ENCODE measurements at places on chromosomes 11 and 22.

DNA sequence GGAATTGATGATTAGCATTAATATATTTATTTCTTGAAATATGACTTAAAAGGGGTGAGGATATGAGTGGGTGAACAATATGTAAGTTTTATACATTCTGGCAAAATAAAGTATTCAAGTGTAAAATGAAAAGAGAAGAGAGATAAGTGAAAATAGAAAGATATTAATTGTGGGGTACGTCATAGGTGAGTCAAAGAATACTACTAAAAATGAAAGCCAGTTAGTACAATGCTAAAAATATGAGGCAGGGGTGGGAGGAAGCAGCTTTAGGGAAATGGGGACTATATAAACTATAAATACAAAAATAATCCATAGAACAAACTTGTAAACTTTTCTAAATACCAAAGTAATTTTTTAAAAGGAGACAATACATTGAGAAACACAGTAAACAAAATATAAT is 661.4 kb downstream of the CNTN5 start:
- DNase-seq, result no peak

- no peak for DNase-seq
Measured at GRCh38 chr11:3016861-3017260, 24.7 kb upstream of the NAP1L4 start.

DNA sequence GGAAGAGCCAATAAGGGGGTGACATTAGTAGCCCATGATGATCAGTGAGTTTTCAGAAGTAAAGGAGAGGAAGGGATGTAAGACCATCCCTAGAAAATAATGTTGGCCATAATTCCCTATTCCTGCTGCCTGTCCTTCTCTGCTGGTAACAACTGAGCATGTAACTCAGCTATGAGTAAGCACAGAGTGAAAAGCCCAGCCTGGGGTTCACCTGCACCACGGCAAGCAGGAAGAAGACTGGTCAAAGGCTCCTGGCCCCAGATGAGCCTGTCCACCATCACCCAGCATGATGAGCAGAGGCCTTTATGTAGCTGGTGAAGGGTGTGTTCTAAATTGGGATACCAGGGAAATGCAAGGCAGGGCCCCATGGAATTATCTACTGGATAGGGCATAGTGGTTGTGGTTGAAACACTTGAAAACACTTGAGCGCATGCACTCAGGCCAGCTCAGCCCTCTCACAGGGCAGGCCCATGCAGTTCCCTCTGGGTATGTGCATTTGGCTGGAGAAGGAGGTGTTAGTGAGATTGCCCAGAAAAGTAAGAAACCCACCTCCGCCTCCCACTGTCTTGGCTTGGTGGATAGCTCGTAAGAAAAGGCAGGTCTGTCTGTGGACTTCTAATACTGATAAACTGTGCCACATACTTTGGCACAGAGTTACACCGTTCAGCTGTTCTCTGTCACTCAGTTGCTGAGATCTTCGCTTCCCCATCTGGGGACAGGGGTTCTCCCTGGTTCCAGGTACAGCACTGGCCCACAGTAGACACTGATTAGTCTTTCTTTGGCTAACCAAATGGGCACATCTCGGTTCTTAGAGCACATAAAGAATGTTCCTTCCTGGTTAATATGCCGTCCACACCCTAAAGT is 86.8 kb downstream of the AMOTL1 start:
- DNase-seq, result no peak

DNA sequence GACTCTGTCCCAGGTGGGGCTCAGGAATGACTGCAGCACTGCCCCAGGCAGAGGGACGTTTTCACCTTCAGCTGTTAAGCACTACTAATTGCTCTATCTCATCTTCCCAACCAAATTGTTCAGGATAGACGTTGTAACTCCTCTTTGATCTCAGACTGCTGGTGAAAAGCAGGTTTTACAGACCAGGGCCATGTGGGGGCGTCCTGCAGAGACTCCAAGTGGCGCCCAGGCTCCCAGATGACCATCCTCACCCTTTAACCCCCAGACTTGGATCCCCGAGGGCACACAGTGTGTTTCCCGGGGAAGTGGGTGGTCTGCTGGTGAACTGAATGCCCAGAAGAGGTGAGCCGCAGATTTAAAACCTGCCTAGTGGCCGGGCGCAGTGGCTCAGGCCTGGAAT is 23.9 kb downstream of the FADD start:
- no peak for DNase-seq

DNA sequence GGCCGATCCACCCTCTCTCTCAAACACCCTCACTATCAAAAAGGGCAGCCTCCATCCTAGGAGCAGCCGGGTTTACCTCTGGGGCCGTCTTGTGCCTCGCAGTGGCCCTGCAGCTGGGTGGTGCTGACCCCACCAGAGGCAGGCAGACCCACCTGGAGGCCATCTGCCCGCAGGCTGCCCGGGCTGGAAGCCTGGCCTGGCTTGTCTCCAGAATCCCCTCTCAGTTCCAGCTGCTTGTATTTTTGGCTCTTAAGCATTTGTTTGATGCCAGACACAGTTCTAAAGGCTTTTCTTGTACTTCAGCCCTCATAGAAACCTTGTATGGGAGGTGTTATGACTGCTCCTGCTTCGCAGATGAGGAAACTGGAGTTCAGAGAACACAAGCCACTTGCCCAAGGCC is 4.2 kb upstream of the NFAM1 start:
- DNase-seq, result no peak

- no peak for DNase-seq
Measured at GRCh38 chr11:121741761-121742361, 289.1 kb upstream of the SORL1-AS1 start.

GRCh38 chr11:117678658-117679406 is 118.2 kb downstream of the DSCAML1 start:
- DNase-seq, result no peak

- DNase-seq, result no peak
Measured at GRCh38 chr11:38842991-38843390, 2245.0 kb upstream of the RAG2 start.

- DNase-seq, result no peak
Measured at GRCh38 chr11:132913886-132914285, 618.4 kb downstream of the OPCML start.

DNA sequence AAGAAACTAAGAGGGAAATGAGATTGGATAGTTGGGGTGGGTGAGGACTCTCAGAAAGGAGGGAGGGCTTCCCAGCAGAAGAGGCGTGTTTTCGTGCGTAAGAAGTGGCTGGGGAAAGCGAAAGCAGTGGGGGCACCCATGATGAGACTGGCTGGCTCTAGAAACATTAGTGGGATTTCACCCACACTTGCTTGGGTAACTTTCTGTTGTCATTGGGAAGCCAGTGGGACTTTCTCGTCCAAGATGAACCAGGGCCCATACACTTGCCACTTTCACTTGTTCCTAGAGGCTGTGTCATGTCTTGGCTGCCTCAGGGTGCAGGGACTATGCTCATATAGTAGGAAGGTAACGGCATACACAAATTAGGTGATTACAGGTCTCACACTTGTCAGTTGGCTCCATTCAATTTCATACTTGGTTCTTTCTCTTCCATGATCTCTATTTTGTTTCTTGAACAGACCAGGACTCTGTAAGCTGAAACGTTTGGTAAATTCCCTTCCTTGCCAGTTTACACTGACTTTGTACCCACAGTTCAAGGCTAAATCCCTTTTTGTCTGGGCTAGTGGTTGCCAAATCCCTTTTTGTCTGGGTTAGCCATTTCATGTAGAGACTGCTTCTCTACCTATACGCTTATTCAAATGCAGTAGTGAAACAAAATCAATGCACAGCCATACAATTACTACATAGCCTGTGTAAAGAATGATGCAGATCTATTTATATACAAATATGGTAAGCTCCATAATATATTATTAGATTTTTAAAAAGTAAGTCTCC is 42.0 kb upstream of the CXCR5 start:
- DNase-seq, result no peak

DNA sequence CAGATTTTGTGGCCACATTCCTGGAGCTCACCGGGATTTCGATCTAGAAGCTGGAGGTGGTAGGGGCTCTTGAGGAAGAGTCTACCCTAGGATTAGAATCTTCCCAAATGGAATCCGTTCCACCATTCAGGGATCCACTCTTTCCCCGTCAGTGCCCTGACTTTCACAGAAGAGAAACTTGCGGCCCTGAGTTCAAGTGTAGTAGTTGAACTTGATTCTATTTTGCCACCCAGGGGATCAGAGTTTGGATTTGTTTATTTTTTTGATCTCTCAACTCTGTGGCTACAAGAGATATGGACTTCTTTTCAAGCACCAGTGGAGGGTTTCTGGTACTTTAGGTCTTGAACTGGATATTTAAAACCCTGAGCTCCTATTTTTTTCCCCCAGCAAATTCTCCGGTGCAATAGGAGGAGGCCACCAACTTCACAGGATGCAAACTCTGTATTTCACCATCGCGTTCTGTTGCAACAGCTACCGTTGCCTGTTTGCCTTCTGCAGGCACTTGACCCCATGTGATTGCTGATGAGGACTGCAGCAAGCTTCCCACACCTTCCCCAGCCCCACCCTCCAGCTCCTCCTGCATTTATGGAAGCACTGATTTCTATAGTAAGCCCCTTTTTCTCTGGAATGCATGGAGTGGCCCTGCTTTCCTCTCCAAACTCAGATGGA is 14.8 kb upstream of the MRGPRF start:
- no peak for DNase-seq

- DNase-seq, result no peak
Measured at GRCh38 chr11:124970925-124971324, 16.9 kb downstream of the CCDC15 start.

GRCh38 chr11:11989774-11990744 is 18.4 kb downstream of the DKK3 start:
- no peak for DNase-seq

DNA sequence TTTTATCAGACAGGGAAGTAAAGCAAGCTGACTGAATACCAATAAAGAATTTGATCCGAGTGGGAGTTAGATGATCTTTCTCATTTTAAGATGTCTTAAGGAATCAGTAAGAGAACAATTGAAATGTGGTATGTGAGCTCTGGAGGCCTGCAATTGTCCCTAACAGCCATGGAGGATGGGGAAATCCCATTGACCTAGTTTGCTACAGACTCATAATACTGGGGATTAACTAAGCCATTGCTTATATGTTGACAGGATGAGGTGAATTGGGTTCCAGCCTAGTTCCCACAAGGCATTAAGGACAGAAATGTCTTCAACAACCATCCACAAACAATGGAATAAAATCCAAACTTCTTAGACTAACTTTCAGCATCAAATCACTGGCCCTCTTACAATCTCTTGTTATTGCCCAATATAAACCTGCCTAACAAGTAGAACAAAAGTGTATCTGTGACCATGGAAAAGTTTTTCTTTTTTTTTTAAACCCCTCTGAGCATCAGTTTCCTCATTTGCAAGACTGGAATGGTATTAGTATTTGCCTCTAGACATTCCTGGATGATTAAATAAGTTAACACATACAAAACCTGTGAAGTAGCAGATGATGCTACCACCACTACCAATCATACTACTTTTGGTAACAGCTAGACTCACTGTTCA is 773.2 kb downstream of the DLG2 start:
- DNase-seq, result no peak

DNA sequence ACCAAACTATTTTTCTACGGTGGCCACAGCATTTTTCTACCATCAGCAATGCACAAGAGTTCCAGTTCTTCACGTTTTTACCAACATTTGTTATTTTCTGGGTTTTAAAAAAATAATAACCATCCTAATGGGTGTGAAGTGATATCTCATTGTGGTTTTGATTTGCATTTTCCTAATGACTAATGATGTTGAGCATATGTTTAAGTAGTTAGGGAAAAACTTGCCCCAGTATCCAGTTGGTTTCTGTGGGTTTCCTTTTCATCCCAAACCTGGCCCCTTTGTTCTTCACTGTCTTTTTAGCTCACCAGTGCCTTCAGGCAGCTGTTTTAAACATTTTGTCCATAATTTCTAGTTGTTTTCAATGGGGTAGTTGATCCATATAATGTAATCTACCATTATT is 14.7 kb upstream of the PTS start:
- no peak for DNase-seq

DNA sequence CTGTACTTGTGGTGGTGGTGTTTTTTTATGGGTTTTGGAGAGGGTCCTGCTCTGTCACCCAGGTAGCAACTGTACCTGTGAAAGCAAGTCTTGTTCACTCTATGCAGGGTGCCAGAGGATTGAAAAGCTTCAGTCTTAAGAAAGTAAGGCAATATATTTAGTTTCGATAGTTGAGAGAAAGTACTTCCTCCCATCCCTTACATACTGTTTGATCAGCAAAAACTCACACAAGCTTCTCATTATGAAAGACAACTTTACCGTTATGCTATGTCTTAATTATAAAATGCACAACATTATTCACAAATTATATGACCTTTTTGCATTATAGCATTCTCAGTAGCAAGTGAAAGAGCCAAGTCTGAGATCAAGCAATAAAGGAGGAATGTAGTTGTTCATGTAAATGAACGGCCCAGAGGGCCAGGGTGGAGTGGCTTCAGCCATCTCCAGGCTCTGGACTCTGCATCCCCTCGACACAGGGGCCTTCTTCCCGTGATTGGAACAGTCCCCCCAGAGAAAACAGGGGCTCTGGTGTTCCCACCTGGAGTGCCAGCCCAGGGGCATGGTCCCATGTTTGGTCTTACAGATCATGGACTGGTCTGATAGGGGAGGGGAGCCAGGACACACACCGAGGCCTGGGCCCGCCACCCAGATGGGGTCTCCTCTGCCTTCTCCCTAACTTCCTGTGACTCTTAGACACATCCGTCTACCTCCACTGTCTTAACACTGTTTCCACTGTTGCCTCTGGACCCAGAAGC is 38.7 kb upstream of the CTTN start:
- no peak for DNase-seq

- DNase-seq, result no peak
Measured at GRCh38 chr11:89405629-89406028, 85.5 kb downstream of the NOX4 start.

DNA sequence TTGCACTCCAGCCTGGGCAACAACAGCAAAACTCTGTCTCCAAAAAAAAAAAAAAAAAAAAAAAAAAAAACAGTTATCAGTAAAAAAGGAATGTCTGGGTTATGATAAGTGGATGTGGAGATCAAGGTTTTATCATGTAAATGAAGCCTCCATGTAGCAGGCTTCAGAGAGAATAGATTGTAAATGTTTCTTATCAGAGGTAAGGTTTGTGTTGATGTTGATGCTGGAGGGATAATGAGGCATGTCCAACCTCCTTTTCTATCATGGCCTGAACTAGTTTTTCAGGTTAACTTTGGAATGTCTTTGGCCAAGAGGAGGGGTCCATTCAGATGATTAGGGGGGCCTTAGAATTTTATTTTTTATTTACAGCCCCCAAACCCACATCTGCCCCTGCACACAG is 35.4 kb upstream of the TREH start:
- no peak for DNase-seq

- no peak for DNase-seq
Measured at GRCh38 chr22:40510631-40511364, 125.7 kb downstream of the MRTFA start.

DNA sequence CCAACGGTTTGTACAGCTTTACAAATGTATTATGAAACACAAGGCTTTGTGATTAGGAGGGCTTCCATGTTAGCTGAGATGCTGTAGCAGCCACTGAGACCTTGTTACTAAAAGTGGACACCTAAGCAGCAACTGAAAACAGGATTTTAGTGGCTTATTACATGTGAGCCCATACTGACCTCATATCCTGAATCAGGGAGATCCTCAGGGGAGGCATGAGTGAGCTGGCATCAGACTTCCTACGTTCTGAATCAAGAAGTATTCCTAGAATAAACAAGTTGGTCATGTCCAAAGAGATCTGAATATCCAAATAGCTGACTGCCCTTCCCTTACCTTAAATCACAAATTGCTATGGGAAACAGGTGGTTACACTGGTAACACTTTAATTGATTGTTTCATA is 59.1 kb upstream of the SCUBE2 start:
- DNase-seq, result no peak
